Left forelimb (tissue), 1 donor: ENCODE measurements at places on chromosomes 6 and 20.

DNA sequence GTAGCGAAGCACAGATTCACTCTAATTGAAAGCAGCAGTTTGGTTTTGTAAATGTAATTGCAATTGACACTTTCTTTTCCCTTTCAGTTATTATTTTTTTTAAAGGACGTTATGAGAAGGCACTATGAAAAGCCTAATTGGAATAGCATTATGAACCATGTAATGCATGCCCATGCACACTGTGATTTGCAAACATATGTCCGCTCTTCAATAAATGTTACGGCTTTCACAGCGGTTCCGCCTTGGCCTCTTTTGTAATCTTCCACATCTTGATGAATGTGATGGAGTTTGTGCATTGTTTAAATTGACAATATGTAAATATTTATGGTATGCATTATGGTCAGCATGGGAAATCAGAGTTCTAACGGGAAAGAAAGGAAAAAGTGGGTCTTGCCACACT lies 61.3 kb downstream of the SAMD5 start:
- no peak for DNase-seq

DNA sequence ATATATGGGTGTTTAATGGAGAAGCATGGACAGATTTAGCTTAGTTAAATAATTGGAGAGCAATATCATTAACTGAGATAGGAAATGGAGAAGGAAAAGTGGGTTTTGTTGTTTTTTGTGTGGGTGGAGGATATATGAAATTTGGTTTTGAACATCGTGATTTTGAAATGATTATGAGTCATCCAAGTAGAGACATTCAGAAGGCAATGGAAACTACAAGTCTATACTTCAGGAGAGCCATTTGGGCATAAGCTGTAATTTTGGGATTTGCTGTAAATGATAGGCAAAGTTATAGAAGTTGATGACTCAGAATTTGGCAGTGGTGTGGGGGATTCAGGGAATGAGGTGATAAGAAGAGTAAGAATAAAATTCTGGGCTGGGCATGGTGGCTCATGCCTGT lies 27.4 kb upstream of the FAM135A start:
- no peak for DNase-seq

GRCh38 chr6:46652232-46652602 lies 401 bp downstream of the CYP39A1 start:
- DNase-seq, result no peak

DNA sequence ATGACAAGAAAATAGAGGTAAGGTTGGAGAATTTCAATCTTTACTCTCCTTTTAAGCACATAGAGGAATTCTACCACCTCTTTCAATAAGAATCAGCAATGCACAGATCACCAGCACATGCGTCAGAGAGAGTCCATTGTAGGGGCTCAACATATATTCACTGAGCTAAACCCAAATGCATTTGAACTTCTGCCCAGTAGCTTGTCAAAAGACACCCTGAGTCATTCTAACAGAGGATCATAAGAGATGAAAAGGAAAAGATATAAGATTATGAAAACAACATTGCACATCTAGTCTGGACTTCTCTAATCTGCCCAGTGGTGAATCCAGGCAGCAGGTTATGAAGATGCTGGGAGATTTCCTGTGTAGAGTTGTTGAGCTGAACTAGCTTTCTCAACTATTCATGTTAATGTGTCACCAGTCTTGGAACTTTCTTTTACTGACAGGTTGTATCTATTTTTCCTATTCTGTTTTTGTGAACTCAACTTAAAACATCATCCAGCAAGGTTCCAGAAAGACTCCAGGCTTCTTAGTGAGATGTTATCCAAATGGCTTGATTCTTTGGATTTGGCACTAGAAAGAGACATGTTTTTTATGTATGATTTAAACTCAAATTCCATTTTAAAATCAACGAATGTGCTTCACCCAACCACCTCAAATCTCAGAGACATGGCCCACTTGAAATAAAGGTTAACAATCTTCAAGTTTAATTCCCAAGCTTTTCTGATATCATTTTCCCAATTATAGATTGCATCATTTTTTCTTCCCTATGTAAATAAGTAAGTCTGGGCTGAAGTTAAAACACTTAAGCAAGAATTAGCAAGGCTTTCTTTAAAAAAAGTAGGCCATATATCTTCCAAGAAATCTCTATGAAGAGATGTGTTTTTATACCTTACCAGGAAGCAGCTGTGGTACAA lies 89.3 kb downstream of the TSHZ2 start:
- DNase-seq, result no peak

GRCh38 chr6:159097256-159097655 lies 52.5 kb upstream of the TAGAP start:
- DNase-seq, result no peak

DNA sequence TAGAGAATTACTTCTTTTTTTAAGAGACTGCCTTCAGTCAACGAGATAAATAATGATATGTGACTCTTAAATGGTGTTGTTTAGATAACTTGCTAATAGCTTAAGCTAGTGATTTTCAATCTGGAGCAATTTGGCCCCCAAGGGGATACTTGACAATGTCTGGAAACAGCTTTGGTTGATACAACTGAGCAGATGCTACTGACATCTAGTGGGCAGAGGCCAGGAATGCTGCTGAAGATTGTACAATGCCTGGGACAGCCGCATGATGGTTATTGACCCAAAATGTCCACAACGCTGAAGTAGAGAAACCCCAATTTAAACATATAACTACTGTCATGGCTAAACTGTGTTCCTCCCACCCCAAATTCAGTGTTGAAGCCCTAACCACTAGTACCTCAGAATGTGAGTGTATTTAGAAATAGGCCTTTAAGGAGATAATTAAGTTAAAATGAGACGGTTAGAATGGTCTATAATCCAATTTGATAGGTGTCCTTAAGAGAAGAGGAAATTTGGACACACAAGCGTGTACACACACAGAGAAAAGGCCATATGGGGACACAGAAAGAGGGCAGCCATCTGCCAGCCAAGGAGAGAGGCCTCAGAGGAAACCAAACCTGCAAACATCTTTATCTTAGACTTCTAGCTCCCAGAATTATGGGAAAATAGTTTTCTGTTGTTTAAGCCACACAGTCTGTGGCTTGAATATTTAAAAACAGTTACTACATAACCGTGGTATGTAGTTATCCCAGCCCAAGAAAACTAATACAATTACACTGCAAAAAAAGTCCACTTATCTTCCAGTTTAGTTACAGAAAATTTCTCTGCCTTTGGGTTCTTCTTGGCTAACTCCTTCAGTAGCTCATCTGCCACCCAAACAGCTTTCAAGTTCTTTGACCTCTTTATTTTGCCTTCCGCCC lies 22.2 kb downstream of the RWDD2A start:
- DNase-seq, result peak; percentile 68

DNA sequence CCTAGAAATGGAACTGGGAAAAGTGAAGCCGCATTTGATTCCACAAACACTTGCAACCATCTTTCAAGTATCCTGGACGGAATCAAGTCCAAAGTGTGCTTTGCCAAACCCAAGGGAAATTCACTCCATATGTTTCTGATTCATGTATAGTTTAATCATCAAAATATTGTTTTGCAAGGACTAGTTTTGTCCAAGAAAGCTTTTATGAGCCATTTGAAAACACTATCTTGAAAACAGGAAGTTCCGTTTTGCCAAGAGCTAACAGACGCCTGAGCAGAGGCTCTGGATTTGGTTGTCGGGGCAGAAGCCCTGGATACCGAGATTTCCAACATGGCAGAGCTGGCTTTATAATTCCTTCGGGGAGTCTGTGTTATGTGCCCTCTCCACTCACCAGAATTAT lies 251.1 kb downstream of the PHACTR1 start:
- DNase-seq, result no peak
